ENCODE measurements at places on chromosomes 12 and 14. TPM values are rescaled to one million over a fixed set of nuclear protein-coding genes. Genes with fewer than 3 reads are reported as not detected.

The MYL2 gene
- not detected for total RNA-seq

The DTX1 gene
- 20.3 TPM for total RNA-seq

The ANO4 gene
- total RNA-seq: 0.63 TPM

DNA sequence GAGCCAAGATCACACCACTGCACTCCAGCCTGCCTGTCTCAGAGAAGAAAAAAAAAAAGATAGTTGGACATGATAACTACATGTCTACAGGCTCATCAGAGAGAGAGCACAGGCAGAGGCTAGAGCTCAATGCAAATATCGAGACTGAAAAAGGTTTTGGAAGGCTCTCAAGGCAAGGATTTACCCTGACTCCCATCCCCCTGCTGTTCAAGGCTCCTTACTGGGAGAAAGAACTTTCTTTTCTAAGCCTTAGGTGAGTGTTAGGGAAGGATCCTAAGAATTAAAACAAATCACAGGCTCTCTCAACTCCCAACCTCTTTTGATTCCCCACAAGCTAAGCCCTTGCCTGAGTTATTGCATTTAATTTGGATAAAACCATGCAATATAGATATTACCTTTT is 525.1 kb downstream of the DIO2 start:
- no peak for DNase-seq
- H3K4me3 ChIP-seq: no peak overlapping the region
- no peak overlapping the region for H3K27ac ChIP-seq

DNA sequence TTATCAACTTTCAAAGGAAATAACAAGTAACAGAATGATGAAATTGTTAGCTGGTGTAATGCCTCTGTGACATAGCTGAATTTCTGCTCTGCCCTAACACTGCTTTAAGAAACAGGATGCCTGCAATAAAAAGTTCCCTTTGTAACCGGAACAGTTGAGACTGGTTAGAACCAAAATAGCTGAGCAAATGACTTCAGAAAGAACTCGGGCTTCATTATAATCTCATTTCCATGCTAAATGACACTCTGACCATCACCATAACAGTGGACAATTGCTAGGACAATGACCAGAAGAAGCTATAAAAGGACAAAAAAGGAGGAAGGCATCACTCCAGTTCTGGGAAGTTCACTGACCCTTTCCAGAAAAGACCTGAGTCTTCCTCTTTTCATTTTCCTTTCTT is 23.5 kb upstream of the PYGL start:
- H3K4me3 ChIP-seq: no peak overlapping the region
- H3K27me3 ChIP-seq: no peaks in the 10 kb centered on the region
- H3K4me1 ChIP-seq: peaks cover 3% of the 10 kb centered on the region
- no peaks in the 10 kb centered on the region for H3K36me3 ChIP-seq
- no peak overlapping the region for H3K27ac ChIP-seq
- DNase-seq: no peak

- H3K36me3 ChIP-seq: peaks cover 36% of the 10 kb centered on the region
- no peak for DNase-seq
- no peaks in the 10 kb centered on the region for H3K27me3 ChIP-seq
- H3K4me3 ChIP-seq: no peak overlapping the region
Measured at GRCh38 chr12:110349514-110350151, 53.9 kb downstream of the ANAPC7 start.

- no peak for DNase-seq
- no peaks in the 10 kb centered on the region for H3K27me3 ChIP-seq
- H3K4me1 ChIP-seq: peaks cover 15% of the 10 kb centered on the region
- H3K27ac ChIP-seq: no peak overlapping the region
- no peak overlapping the region for H3K4me3 ChIP-seq
Measured at GRCh38 chr12:103850429-103850828, 9.4 kb upstream of the NT5DC3 start.

DNA sequence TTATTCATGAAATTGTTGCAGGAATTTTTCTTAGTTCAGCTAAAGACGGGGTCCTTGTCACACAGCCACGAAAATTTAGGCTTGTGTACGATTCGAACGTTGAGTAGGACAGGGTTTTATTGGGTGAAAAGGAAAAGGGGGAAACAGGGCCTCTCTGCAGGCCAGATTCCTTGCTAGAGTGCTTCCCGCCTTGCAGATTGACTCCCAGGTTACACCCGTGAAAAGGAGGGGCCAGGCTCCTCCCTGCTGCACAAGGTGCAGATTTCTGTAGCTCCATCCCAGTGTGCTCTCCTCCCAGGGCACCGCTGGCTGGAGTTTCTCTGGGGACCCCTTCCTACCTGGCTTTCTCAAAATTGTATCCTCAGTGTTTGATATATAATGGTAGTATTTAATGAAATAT is 221.5 kb downstream of the ERC1 start:
- peaks cover 4% of the 10 kb centered on the region for H3K4me1 ChIP-seq
- no peak overlapping the region for H3K27ac ChIP-seq
- H3K27me3 ChIP-seq: no peaks in the 10 kb centered on the region
- no peak for DNase-seq

The MTHFD1 gene
- 35.6 TPM for total RNA-seq

DNA sequence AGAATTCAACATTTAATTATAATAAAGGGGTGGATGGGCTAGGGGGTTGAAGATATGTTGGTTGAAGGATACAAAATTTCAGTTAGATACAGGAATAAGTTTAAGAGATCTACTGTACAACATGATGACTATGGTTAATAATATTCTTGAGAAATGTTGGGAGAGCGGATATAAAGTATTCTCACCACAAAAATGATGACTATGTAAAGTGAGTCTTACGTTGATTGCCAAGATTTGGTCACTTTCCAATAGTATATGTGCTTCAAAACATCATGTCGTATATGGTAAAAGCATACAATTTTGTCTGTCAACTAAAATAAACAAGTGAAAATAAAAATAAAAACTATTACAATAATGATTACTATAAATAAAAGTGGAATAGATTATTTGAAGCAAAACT is 802.0 kb downstream of the C12orf50 start:
- no peak overlapping the region for H3K4me3 ChIP-seq
- H3K36me3 ChIP-seq: no peaks in the 10 kb centered on the region
- no peaks in the 10 kb centered on the region for H3K4me1 ChIP-seq
- no peak overlapping the region for H3K27ac ChIP-seq
- no peak for DNase-seq

- H3K27ac ChIP-seq: no peak overlapping the region
- peaks cover 15% of the 10 kb centered on the region for H3K4me1 ChIP-seq
- no peaks in the 10 kb centered on the region for H3K27me3 ChIP-seq
- no peaks in the 10 kb centered on the region for H3K36me3 ChIP-seq
Measured at GRCh38 chr12:7058163-7058845, 2.2 kb upstream of the C1S start.

DNA sequence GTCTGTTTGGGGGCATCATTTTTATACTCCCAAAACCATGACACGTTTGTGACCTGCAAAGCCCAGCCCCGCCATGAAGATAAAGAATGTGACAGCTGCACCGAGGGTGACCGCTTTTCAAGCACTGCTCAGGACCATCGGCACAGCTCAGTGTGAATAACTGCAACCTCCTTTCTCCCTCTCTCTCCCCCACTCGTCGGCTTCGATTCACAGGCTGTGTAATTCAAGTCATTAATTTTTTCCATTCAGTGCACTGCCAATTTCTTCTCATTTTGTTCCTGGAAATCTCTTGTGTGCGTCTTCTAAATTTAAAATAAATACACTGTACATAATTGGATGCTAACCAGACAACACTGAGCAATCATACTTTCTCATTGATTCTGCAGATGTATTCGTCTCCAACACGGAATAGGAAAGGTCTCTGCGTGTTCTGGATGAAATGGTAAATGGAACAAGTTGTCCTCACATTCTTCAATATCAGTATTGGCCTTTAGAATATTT is 260.8 kb downstream of the TTC8 start:
- DNase-seq: no peak
- H3K4me3 ChIP-seq: no peak overlapping the region
- H3K4me1 ChIP-seq: no peaks in the 10 kb centered on the region
- H3K27ac ChIP-seq: no peak overlapping the region
- H3K27me3 ChIP-seq: no peaks in the 10 kb centered on the region

The GPRC5A gene
- 135 TPM for total RNA-seq

- no peaks in the 10 kb centered on the region for H3K36me3 ChIP-seq
- H3K27ac ChIP-seq: no peak overlapping the region
- H3K4me1 ChIP-seq: peaks cover 44% of the 10 kb centered on the region
- no peak overlapping the region for H3K4me3 ChIP-seq
- no peaks in the 10 kb centered on the region for H3K27me3 ChIP-seq
Measured at GRCh38 chr14:90087433-90087832, 25.6 kb downstream of the KCNK13 start.

The PXMP2 gene
- 25.7 TPM for total RNA-seq

GRCh38 chr12:47549258-47549657 is 156.6 kb downstream of the RPAP3 start:
- H3K36me3 ChIP-seq: no peaks in the 10 kb centered on the region
- DNase-seq: no peak
- H3K27ac ChIP-seq: no peak overlapping the region
- no peak overlapping the region for H3K4me3 ChIP-seq
- H3K4me1 ChIP-seq: no peaks in the 10 kb centered on the region

The SERPINA5 gene
- 4.5 TPM for total RNA-seq

GRCh38 chr12:45017916-45018315 is 33.0 kb downstream of the DBX2 start:
- no peak overlapping the region for H3K27ac ChIP-seq
- H3K4me1 ChIP-seq: no peaks in the 10 kb centered on the region
- no peaks in the 10 kb centered on the region for H3K27me3 ChIP-seq

The BRMS1L gene
- total RNA-seq: 10.6 TPM

DNA sequence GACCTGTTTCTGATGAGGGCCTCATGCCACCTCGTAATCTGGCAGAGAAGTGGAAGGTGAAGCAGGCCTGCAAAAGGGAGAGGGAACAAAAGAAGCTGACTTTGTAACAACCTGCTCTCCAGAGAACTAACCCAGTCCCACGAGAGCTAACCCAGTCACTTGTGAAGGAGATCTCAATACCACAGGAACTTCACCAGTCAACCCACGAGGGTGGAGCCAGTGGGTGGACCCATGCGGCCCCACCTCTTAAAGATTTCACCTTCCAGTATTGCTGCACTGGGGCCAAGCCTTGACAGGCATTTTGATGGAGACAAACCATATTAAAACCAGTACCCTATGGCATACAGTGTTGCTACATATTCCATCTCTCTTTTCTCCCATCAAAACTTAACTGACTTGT is 55.1 kb downstream of the SERPINA10 start:
- no peaks in the 10 kb centered on the region for H3K4me1 ChIP-seq
- H3K4me3 ChIP-seq: no peak overlapping the region
- DNase-seq: no peak

The CCDC177 gene
- total RNA-seq: not detected

The GPR68 gene
- 0.13 TPM for total RNA-seq

The ZFHX2 gene
- total RNA-seq: 0.46 TPM

GRCh38 chr12:131568336-131568735 is 142.6 kb upstream of the SFSWAP start:
- H3K36me3 ChIP-seq: no peaks in the 10 kb centered on the region
- H3K4me3 ChIP-seq: no peak overlapping the region
- no peaks in the 10 kb centered on the region for H3K4me1 ChIP-seq
- H3K27me3 ChIP-seq: no peaks in the 10 kb centered on the region
- no peak for DNase-seq

DNA sequence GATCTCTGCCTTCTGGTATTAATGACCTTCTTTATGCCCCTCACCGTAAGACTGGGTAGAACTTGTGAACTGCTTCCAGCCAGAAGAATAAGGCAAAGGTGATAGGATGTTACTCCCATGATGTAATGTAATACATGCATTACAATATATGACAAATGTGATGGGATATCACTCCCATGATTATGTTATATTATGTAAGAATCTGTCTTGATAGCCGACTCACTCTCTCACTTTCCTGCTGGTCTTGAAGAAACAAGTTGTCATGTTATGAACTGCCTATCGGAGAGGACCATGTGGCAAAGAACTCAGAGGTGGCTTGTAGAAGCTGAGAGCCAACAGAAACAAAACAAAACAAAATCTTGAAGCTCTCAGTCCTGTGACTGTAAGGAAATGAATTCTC is 30.6 kb upstream of the OSBPL8 start:
- no peaks in the 10 kb centered on the region for H3K4me1 ChIP-seq
- no peak overlapping the region for H3K27ac ChIP-seq
- no peak overlapping the region for H3K4me3 ChIP-seq
- DNase-seq: no peak
- no peaks in the 10 kb centered on the region for H3K27me3 ChIP-seq

DNA sequence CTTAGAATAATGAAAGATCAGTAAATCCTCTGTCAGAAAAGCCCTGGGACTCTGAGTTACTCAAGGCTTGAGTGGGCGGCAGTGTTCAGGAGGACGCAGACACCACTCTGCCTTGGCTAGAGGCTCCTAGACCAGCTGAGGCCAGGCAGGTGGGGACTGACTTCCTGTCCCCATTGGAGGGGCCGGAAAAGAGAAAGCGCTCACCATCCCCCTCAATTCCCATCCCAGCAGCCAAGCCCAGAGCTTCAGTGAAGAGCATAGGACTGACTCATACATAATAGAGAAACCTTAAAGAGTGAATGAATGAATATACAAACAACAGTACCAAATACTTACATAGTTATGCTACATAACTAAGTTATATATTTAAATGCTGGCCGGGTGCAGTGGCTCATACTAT is 62.0 kb downstream of the PLEKHG7 start:
- H3K27ac ChIP-seq: no peak overlapping the region
- DNase-seq: no peak
- peaks cover 13% of the 10 kb centered on the region for H3K4me1 ChIP-seq
- no peaks in the 10 kb centered on the region for H3K36me3 ChIP-seq
- H3K4me3 ChIP-seq: no peak overlapping the region

DNA sequence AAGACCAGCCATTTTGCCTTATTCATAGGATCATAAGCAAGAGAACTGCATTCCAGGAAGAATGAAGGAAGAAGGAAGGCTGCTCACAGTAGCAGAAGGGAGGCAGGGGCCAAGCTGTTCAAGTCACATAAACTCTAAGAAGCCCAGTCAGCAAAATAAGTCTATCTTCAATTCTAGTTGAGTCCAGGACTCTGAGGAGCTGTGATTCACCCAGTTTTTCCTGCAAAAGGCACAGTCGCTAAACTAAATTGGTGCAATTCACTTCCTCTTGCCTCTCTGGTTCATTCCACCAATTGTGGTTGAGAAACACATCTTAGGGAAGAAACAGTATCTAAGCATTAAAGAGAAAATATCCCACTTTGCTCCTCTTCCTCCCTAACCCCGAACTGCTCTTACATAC is 9.8 kb downstream of the ZNF641 start:
- no peaks in the 10 kb centered on the region for H3K27me3 ChIP-seq
- peaks cover 33% of the 10 kb centered on the region for H3K36me3 ChIP-seq
- H3K27ac ChIP-seq: no peak overlapping the region
- no peak for DNase-seq

DNA sequence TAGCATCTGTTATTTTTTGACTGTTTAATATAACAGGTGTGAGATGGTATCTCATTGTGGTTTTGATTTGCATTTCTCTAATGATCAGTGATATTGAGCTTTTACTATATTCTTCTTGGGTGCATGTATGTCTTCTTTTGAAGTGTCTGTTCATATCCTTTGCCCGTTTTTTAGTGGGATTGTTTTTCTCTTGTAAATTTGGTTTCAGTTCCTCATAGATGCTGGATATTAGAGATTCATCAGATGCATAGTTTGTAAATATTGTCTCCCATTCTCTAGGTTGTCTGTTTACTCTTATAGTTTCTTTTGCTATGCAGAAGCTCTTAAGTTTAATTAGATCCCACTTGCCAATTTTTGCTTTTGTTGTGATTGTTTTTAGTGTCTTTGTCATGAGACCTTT is 48.9 kb upstream of the NEDD1 start:
- H3K4me1 ChIP-seq: no peaks in the 10 kb centered on the region
- no peaks in the 10 kb centered on the region for H3K27me3 ChIP-seq
- H3K27ac ChIP-seq: no peak overlapping the region
- no peak overlapping the region for H3K4me3 ChIP-seq
- no peak for DNase-seq

The KLRG1 gene
- total RNA-seq: 1.1 TPM

All from thyroid gland (tissue), 4 donors.